ENCODE measurements at places on chromosomes 6 and 20.

DNA sequence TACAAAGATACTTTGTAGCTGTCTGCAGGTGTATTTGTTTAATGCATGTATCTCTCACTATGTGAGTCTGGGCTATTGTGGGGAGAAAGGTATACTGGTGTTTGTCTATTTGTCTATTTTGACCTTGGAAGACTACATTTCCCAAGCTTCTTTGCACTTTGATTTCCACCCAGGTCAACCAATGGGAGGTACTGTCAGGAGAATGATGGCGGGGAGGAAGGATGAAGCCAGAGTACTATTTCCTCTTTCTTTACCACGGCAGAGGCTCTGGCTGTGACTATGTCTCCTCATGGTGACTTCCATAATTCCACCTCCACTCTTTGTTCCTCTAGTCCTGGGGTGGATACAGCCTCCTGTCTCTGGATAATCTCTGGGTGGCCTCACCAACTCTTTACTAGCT lies 23.1 kb downstream of the LBP start:
- DNase-seq: no peak

GRCh38 chr6:164531736-164532135 lies 777.7 kb downstream of the C6orf118 start:
- DNase-seq: no peak

DNA sequence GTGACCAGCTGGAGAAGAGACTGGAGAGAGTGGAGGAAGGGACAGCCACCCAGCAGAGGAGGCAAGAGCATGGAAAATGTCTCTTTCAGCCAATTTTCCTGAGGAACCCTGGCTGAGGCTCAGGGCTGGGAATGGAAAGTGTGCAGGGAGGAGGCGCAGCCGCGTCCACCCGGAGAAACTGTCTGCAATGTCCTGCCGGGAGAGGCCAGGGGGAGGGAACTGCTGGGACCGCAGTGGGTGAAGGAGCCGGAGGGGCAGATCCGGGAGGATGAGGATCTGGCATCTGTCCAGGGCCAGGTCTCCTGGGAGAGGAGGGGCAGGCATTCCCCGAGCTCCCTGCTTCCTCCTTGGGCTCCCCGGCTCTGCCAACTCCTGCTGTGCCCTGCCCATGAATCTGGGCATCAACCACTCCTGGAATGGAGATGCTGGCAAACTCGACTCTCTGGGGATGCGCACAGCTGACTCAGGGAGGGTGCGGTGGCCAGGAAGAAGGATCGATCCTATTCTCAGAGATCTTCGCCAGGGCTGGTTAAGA lies 17.4 kb upstream of the HM13 start:
- no peak for DNase-seq

DNA sequence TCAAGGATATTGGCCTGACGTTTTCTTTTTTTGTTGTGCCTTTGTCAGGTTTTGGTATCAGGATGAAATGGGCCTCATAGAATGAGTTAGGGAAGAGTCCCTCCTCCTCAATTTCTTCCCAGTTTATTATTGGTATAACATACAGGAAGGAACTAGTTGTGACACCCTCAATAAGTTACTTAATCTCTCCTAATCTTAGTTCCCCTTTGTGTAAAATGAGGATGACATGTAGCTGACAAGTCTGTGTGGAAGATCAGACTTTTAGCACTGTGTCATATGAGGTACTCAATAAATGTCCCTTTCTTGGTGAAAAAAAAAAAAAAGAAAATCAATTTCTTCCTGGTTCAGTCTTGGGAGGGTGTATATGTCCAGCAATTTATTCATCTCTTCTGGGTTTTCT lies 155.8 kb downstream of the PDE7B start:
- no peak for DNase-seq

GRCh38 chr6:159148641-159149040 lies 20.6 kb upstream of the FNDC1 start:
- DNase-seq: no peak

DNA sequence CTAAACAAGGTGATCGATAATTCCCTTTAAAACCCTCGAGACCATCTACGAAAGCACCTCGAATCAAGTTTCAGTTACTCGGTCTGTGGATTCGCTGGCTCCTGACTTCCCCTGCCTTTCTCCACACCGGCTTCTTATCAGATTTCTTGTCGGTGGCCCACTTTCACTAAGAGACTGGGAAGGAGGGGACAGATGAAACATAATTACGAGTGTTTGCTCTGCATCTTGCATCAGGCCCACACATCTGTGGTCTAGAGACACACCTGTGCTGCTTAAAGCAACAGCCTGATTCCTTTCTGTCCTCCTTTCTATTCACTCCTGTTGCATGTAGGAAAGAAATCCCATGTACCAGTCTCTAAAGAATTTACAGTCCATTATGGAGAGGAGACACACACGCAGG lies 37.7 kb downstream of the INSM1 start:
- no peak for DNase-seq

DNA sequence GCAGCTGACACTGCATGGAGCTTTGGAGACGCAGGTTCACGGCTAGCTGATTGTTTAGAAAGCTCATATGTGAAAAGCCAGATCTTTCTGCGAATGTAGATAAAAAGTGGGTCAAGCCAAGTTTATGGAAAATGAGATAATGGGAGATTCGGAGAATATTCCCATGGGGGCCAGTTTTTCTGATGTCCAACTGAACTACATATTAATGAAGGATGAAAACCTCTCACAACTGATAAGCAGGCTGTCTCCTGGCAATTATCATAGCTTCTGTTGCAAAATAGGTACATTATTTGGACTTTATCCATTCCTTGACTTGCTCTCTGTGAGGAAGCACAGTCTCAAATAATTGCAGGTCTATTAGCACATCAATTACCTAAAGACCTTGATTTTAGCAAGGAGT lies 21.1 kb downstream of the HDGFL1 start:
- no peak for DNase-seq

DNA sequence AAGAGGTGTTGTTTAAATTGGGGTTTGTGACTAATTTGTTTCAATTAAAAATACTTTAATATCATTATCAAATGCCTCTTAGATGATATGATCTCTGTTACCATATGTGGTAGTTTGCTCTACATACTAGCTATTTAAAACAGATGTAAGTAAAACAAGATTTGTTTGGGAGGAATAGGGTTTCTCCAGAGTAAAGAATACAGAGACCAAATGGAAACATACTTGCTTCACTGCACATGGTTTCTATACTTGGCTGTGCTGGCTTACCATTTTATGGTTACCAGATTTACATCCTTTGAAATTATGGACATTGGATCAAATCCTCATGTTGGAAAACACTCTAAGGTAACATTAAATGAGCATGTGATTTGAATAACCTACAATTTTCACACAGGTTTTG lies 588.3 kb downstream of the CD109 start:
- DNase-seq: no peak

GRCh38 chr20:10986586-10986985 lies 312.8 kb upstream of the JAG1 start:
- no peak for DNase-seq

DNA sequence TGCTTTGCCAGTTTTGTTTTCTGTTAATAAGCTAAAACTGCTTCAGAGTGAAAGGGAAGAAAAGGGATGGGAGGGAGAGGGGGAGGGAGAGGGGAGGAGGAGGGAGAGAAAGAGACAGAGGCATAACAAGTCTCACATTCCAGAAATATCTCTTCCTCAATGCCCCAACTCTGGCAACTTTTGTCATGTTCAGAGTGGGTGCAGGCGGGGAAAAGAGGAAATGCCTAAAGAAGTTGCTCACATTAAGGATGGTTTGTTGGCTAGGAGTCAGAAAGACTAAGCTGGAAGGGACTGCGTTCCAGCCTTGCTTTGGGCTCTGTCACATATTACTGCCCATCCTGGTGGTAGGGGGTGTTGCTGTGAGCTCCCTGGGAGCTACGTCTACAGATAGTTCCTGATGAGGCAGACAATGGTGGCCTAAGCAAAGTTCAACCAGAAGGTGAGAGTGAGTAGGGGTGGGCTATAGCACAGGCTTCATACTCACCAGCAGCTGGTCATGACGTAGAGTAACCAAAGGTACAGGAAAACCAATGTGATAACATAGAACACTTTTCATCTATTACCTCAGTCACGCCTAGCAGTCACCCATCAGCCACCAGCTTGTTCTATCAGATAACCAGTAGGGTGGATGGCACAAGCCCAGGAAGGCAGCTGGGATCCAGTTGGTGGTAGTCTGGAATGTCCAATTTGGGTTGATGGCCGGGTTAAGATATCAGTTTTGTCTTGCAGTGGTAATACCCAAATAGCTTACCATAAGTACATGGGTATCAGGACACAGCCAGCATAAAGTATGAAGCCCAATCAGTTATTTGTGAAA lies 2.1 kb downstream of the TSPYL4 start:
- DNase-seq: no peak

- no peak for DNase-seq
Observed at GRCh38 chr6:158041788-158042187, 60.1 kb downstream of the SYNJ2 start.

- peak; percentile 95 for DNase-seq
Observed at GRCh38 chr20:49216991-49217578, 2.1 kb upstream of the DDX27 start.

DNA sequence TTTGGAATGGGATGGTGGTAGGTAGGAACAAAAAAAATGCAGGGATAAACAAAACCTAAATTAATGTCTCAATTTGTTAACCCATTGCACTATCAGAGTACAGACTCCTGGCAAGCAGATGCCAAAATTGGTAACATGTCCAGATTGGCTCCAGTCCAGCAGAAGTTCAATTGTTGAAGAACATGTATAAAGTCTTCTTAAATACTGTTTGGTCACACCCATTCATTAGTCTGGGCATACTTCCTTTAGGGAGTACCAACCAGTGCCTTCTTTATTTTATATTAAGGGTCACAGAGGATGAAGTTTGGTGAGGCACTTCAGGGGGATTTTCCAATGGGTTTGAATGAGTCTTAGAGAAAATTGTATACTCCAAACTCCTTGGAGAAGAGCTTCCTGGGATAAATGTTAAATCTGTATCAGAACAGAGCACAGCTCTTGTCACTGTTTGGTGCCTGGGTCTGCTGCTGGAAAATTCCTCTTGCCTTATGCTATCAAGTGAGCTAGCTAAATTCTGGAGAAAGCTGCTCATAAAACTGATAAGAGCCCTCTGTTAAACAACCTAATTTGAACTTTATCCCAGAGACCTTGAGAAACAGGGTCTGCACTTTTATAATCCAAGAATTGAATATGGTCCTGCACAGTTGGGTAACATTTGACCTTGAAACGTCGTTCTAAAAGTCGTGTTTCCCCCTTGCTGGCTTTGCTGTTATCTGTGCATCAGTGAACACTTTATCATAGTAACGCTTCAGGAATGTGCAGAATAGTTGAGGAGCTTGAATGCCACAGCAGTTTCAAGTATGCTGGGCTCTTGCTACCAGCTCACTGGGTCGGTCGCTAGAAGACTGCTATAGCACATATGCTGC lies 334.1 kb upstream of the CITED2 start:
- no peak for DNase-seq

DNA sequence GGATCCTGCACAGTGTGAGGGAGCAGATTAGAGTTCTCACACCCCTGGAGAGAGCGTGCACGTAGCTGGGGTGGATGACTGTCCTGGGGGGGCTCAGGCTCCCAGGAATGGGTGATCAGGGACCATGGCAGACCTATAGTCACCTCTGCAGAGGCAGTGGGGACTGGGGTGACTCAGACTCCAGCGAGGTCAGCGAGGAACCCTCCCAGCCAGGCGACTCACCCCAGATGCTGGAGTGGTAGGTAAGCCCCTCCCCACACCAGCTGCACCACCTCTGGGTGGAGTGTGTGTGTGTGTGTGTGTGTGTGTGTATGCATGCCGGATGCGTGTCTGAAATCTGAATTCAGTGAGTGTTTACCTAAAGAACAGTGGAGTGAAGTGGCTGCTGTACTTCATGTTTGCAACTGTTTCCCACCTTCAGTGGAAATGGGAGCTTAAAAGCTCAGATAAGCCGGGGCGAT lies 17.4 kb upstream of the GTSF1L start:
- DNase-seq: no peak

DNA sequence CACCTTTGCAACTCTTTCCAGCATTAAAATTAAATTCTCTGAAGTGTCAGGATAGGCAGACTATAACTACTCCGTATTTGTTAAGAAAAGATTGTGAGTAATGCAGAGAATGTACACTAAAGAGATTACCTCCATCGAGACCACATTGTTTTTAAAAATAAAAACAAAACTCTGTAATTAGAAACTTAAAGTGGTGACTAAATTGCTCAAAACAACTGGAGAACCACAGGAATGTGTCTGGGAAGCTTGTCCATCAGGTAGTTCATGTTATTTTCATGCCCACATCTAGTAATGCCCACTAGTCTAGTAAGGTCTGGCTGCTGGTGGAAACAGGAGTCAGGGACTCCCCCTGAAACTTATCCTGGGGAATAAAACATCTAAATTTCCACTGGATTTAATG lies 103.0 kb upstream of the FOXQ1 start:
- no peak for DNase-seq

- no peak for DNase-seq
Observed at GRCh38 chr20:55394592-55394991, 610.7 kb downstream of the CBLN4 start.

DNA sequence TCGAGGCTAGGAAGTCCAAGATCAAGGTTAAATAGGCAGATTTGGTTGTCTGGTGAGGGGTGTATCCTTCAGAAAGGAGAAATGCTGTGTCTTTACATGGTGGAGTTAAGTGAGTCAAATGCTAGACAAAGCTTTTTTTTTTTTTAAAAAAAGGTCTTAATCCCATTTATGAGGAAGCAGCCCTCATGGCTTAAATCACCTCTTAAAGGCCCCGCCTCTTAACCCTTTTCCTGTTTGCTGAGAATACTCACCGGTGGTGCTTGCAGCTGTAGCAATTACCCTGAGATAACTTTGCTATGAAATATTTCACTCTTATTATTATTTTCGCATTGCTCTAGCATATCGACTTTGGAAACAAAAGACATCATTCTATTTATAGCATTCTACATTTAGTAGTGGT lies 30.8 kb downstream of the FBXO30 start:
- DNase-seq: no peak
